ENCODE measurements at places on chromosomes 4 and X. TPM values are rescaled to one million over a fixed set of nuclear protein-coding genes. Genes with fewer than 3 reads are reported as not detected.

ADH1B gene
- not detected for total RNA-seq

MAGEA12 gene
- not detected for total RNA-seq

HELQ gene
- total RNA-seq: 17.0 TPM

STK26 gene
- 0.09 TPM for total RNA-seq

GABRA4 gene
- not detected for total RNA-seq

ACE2 gene
- total RNA-seq: not detected

ZBTB49 gene
- 2.2 TPM for total RNA-seq

TAB3 gene
- 6.7 TPM for total RNA-seq

MAGEA11 gene
- total RNA-seq: not detected
